ENCODE measurements at places on chromosomes 1 and 21.
A peak's percentile ranks its signal among the peaks of the same experiment; 100 is the strongest.

GRCh38 chr1:19049128-19049768 is 92.8 kb upstream of the IFFO2 start:
- H3K27me3 ChIP-seq: no peaks in the 10 kb centered on the region
- no peaks in the 10 kb centered on the region for H3K36me3 ChIP-seq
- H3K4me3 ChIP-seq: no peak overlapping the region
- H3K27ac ChIP-seq: no peak overlapping the region
- H3K4me1 ChIP-seq: no peaks in the 10 kb centered on the region

DNA sequence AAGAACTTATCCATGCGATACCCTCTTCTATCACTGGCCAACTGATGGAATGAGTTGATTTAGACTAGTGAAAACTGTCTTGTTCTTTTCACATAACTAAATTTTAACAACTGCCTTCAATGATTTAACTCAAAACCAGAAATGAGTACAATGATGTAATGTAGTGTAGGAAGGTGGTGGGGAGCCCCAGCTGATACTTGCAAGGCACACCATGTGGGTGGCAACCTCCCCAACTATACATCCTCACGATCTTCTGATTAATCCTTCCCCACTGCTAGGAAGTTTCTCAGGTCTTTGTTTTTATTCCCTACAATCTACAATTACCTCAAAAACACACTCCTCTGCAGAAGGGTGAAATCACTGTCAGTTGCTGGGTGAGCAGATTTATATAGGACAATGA is 100.7 kb downstream of the KCTD3 start:
- no peaks in the 10 kb centered on the region for H3K27me3 ChIP-seq
- H3K36me3 ChIP-seq: no peaks in the 10 kb centered on the region
- H3K4me3 ChIP-seq: no peak overlapping the region
- H3K27ac ChIP-seq: no peak overlapping the region

- no peaks in the 10 kb centered on the region for H3K27me3 ChIP-seq
- DNase-seq: no peak
- no peak overlapping the region for H3K4me3 ChIP-seq
- no peaks in the 10 kb centered on the region for H3K4me1 ChIP-seq
Observed at GRCh38 chr1:24871306-24871901, 58.7 kb downstream of the RUNX3 start.

- no peaks in the 10 kb centered on the region for H3K27me3 ChIP-seq
- H3K4me3 ChIP-seq: no peak overlapping the region
- H3K36me3 ChIP-seq: no peaks in the 10 kb centered on the region
- no peak for DNase-seq
- H3K4me1 ChIP-seq: no peaks in the 10 kb centered on the region
Observed at GRCh38 chr1:18309552-18310155, 171.1 kb upstream of the KLHDC7A start.

- H3K36me3 ChIP-seq: peaks cover 52% of the 10 kb centered on the region
- H3K27ac ChIP-seq: peak within 1 kb of the TSS; percentile 89
- H3K4me3 ChIP-seq: peak within 1 kb of the TSS; percentile 97
- peak; percentile 97 for DNase-seq
- H3K4me1 ChIP-seq: peaks cover 2% of the 10 kb centered on the region
Observed at GRCh38 chr1:28505406-28506187, at the start of gene RCC1. Gene RCC1 (plus strand): TSS chr1:28506043. CDS start chr1:28529867, 23,824 bp downstream.

DNA sequence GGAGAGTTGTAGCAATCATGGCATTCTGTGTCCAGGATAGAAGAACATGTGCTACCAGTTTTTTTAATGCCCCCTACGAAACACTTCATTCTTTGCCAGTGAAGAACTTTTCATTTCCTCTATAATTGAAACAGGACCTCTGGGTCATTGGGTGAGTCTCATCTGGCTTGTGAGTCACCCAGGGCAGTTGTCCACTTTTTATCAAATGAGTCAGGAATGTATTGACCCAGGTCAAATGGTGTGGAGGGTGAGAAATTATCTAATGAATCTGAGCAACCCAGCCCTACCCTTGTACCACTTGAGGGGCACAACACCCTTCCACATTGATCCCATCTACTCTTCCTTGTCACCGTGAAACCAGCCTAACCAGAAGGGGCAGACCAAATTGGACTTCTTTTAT is 417.3 kb upstream of the PROX1 start:
- H3K27ac ChIP-seq: no peak overlapping the region
- no peaks in the 10 kb centered on the region for H3K4me1 ChIP-seq
- no peak overlapping the region for H3K4me3 ChIP-seq
- DNase-seq: no peak

DNA sequence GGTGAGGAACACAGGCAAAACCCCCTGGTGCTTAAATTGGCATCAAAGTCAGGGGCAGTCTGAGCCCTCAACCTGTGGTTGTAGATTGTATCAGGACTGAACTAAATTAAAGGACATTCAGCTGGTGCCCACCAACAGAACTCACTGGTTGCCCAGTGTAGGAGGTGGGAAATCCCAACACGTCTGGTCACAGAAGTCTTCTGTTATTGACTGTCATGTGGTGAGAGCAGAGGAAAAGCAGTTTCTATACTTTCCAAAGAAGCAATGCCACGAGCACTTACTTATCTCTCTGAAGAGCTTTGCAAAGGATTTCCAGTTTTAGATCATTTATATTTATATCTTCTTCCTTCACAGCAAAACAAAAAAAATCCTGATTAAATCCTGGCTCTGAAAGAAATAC is 15.0 kb upstream of the ACTA1 start:
- peaks cover 34% of the 10 kb centered on the region for H3K36me3 ChIP-seq
- no peaks in the 10 kb centered on the region for H3K27me3 ChIP-seq
- no peak overlapping the region for H3K4me3 ChIP-seq
- H3K4me1 ChIP-seq: no peaks in the 10 kb centered on the region
- H3K27ac ChIP-seq: no peak overlapping the region

DNA sequence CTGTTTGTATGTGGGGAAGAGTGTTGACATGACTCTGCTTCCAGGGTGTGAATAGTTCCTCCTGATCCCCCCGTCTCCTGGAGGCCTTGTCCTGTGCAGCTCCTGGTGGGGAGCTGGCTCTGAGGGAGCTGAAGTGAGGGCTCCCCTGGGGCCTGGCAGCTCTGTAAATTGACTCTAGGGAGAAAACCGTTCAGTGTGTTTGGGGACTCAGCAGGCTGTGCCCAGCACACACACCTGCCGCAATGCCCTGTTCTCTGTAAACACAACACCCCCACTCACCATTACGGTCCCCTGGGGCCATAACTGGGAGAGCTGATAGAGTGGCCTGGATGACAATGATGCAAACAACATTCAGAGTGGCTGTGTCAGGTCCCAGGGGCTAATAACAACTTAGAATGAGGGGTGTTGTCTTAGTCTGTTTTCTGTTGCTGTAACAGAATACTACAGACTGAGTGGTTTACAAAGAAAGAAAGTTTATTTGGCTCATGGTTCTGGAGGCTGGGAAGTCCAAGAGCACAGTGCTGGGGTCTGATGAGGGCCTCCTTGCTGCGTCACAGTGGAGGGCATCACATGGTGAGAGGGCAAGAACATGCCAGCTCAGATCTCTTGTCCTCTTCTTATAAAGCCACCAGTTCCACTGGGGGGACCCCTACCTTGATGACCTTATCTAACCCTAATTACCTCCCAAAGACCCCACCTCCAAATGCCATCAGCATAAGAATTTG is 15.3 kb downstream of the ADORA1 start:
- no peak for DNase-seq
- no peaks in the 10 kb centered on the region for H3K36me3 ChIP-seq
- H3K4me3 ChIP-seq: no peak overlapping the region
- H3K27ac ChIP-seq: no peak overlapping the region

- no peak overlapping the region for H3K4me3 ChIP-seq
- H3K27ac ChIP-seq: no peak overlapping the region
- H3K36me3 ChIP-seq: peaks cover 27% of the 10 kb centered on the region
- H3K4me1 ChIP-seq: peaks cover 10% of the 10 kb centered on the region
- DNase-seq: no peak
Observed at GRCh38 chr1:202012544-202013478, 2.4 kb downstream of the ELF3 start.

DNA sequence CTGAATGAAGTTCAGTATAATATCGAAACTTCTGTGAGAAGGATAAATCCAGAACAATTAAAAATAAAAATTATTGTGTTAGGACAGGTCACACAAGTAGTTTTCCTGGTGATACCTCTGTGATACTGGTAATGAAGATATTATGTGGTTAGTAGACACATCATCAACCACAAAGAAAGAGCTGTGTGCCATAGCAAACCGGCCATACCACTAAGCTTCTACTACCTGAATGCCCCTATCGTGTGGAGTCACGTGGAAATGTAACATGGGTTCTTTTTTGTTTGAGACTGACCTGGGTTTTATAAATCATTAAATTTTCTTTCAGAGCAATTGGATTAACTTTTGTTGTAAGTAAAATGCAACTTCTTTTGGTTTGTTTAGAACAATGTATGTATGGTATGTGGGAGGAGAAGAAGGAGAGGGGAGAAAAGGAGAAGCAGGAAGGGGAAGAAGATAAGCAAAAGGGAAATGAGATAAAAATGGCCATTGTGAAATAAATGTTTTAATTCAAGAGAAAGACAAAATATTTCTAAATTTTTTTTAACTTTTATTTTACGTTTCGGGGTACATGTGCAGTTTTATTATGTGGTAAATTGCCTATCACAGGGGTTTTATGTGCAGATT is 58.2 kb upstream of the LRRC8B start:
- H3K4me3 ChIP-seq: no peak overlapping the region
- DNase-seq: no peak
- H3K4me1 ChIP-seq: no peaks in the 10 kb centered on the region
- H3K27me3 ChIP-seq: no peaks in the 10 kb centered on the region

DNA sequence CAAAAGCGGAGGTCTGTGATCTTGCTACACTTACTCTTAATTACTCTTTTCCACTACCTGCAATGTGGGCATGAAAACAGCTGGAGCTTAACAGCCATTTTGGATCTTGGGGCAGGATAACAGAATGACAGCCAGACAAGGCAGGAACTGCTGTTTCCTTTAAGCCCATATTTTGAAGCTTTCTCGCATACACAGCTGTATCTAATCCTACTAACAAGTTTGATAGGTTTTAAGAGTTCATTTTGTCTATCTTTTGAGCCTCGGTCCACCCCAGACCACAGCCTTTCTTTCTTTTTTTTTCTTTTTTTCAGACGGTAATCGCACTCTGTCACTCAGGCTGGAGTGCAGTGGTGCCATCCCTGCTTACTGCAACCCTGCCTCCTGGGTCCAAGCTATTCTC is 42.4 kb upstream of the CRB1 start:
- no peak for DNase-seq
- H3K27me3 ChIP-seq: no peaks in the 10 kb centered on the region
- H3K4me3 ChIP-seq: no peak overlapping the region
- no peaks in the 10 kb centered on the region for H3K4me1 ChIP-seq
- H3K27ac ChIP-seq: no peak overlapping the region
- H3K36me3 ChIP-seq: peaks cover 4% of the 10 kb centered on the region

GRCh38 chr21:46024141-46024540 is 42.6 kb downstream of the COL6A1 start:
- no peak for DNase-seq
- peaks cover 2% of the 10 kb centered on the region for H3K36me3 ChIP-seq
- no peaks in the 10 kb centered on the region for H3K4me1 ChIP-seq
- no peak overlapping the region for H3K4me3 ChIP-seq

GRCh38 chr21:43971992-43972255 is 40.2 kb upstream of the TRAPPC10 start:
- DNase-seq: no peak
- H3K27ac ChIP-seq: no peak overlapping the region
- no peaks in the 10 kb centered on the region for H3K36me3 ChIP-seq
- H3K4me1 ChIP-seq: no peaks in the 10 kb centered on the region
- H3K27me3 ChIP-seq: no peaks in the 10 kb centered on the region

GRCh38 chr1:77539519-77540142 is 142.8 kb downstream of the ZZZ3 start:
- no peaks in the 10 kb centered on the region for H3K4me1 ChIP-seq
- no peak overlapping the region for H3K27ac ChIP-seq
- H3K27me3 ChIP-seq: no peaks in the 10 kb centered on the region
- DNase-seq: no peak
- no peak overlapping the region for H3K4me3 ChIP-seq

DNA sequence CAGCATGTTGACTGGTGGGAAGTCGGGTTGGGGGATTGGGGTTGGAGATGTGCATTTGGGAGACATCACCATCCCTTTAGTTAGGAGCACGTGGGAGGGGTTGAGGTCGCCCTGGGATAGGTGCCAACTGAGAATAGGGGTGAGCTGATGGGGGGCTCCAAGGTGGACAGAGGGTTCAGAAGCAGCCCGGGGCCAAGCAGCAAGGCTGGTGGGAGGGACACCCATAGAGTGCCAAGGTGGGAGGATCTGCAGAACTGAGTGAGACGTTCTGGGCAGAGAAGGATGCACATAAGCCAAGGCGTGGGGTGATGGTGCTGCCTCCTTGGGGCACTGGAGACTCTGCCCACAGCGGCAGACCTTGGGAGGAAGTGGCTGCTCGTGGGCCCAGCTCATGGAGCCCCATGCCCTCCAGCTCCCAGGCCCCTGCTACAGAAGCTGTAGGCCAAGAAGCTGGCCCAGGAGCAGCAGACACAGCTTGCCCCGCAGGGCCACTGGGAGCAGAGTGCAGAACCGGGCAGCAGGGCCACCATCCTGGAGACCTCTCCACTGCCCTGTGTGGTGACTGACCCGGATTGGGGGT is 31.4 kb upstream of the PKP1 start:
- no peak for DNase-seq
- H3K36me3 ChIP-seq: no peaks in the 10 kb centered on the region
- H3K4me1 ChIP-seq: no peaks in the 10 kb centered on the region
- no peak overlapping the region for H3K4me3 ChIP-seq

- H3K4me1 ChIP-seq: no peaks in the 10 kb centered on the region
- no peak overlapping the region for H3K27ac ChIP-seq
- H3K36me3 ChIP-seq: no peaks in the 10 kb centered on the region
- H3K4me3 ChIP-seq: no peak overlapping the region
- no peaks in the 10 kb centered on the region for H3K27me3 ChIP-seq
Observed at GRCh38 chr1:24097663-24098062, 14.3 kb downstream of the MYOM3 start.

DNA sequence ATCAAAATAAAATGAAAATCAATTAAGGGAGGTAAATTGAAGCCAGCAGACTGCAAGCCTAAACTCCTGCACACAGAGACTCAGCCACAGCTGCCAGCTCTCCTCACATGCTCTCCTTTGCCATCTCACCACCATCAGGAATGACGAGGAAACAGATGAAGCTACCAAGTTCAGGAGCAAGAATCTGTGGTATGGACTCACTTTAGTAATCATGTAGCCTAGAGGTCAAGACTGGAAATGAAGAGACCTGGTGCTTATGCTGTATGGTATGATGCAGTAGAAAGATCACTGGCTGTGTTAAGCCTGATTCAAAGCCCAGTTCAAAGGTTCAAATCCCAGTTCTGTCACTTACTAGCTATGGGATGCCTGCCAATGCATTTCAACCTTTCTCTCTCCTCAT is 78.9 kb upstream of the CAMK1G start:
- no peaks in the 10 kb centered on the region for H3K27me3 ChIP-seq
- H3K27ac ChIP-seq: no peak overlapping the region
- no peaks in the 10 kb centered on the region for H3K36me3 ChIP-seq
